ENCODE measurements at places on chromosomes 3 and 15. TPM values are rescaled to one million over a fixed set of nuclear protein-coding genes. Genes with fewer than 3 reads are reported as not detected.
A peak's percentile ranks its signal among the peaks of the same experiment; 100 is the strongest.

The HTR3C gene
- total RNA-seq = not detected

The ZDHHC23 gene
- 14.1 TPM for total RNA-seq

The ATP13A5 gene
- total RNA-seq = not detected

The RBP2 gene
- total RNA-seq = not detected

GRCh38 chr15:97745481-97746071 lies 214.9 kb upstream of the ARRDC4 start:
- peak; percentile 67 for DNase-seq

GRCh38 chr15:60479361-60480110 lies 594 bp upstream of the ICE2 start:
- no peak for DNase-seq

- no peak for DNase-seq
Observed at GRCh38 chr3:11690863-11691766, 47.4 kb upstream of the VGLL4 start.

- DNase-seq = no peak
Observed at GRCh38 chr3:1232276-1232675, 139.5 kb downstream of the CNTN6 start.

DNA sequence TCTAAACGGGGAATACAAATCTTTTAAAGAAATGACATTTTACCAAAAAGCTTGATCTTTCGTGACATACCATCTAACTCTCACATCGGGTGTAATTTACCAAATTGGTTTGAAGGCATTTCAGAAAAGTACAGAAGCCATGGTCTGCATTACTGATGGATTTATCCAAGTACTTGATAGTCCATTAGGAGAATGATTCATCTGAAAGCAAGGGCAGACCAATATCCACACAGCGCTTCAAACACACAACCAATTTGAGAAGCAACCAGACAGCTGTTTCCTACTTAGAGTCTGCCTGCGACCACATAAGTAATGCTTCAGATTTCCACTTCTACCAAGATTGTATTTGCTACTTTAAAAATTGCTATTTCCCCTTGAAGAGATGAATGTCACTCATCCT lies 697.6 kb upstream of the ALCAM start:
- DNase-seq = no peak

GRCh38 chr15:90086868-90087268 lies 15.4 kb downstream of the IDH2 start:
- DNase-seq = no peak

The GOLGA8A gene
- total RNA-seq = 19.8 TPM

The SYNPR gene
- total RNA-seq = 0.54 TPM

The ISLR2 gene
- total RNA-seq = 0.58 TPM

The PSTPIP1 gene
- 0.63 TPM for total RNA-seq

The GOLGA6A gene
- total RNA-seq = 3.3 TPM

DNA sequence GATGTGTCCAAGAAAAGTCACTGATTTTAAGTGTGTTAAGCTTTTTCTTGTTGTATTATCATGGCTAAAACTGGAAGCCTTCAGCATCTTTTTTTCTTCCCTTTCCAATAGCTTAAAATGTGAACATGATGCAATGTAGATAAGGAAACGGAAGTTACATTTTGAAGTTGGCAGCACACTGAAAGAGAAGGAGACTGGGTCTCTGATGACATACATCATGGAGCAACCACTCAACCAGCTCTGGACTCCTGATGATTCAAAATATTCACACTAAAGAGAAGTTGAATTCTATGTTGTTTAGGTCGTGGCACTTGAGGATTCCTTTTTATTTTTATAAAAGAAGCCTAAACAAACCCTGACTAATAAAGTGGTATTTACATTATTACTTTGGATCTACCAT lies 488.3 kb upstream of the ALCAM start:
- DNase-seq = no peak

GRCh38 chr3:64064804-64065203 lies 41.5 kb upstream of the PSMD6 start:
- no peak for DNase-seq

GRCh38 chr3:186097663-186098451 lies 11.0 kb downstream of the ETV5 start:
- DNase-seq = no peak

DNA sequence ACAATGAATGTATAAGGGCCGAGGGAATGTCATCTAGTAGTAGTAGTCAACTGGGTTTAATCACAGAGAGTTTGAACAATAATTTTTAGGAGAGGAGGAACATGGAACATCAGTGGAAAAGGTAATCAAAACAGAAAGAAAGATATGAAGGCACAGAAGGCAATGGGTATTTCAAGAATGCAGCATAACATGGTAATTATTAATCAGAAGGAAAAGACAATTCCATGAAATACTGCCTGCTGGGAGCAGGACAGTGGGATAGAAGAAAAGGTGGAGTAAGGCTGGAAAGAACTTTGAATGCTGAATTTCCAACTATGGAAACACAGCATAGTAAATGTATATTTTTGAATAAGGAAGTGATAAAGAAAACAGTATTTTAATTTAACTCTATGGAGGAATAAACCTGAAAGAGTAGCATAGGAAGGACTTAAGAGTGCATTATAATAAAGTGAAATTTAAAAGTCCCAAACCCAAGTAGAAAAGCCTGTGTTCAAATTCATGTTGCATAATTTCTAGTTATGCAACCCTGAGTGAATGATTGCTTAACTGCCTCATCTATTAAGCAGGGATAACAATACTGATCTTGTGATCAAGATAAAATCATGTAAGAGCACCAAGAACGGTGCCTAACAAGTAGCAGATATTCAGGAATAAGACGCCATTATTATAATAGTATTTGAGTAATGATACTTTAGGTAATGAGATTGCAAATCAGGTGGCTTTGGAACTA lies 357.7 kb downstream of the TBC1D5 start:
- DNase-seq = no peak

GRCh38 chr3:46442576-46443530 lies 21.9 kb downstream of the LTF start:
- DNase-seq = no peak

The IL20RB gene
- total RNA-seq = 2.6 TPM

GRCh38 chr3:183301937-183302580 lies 49.0 kb downstream of the B3GNT5 start:
- no peak for DNase-seq

The PLCL2 gene
- 6.8 TPM for total RNA-seq

The STRIT1 gene
- 0.38 TPM for total RNA-seq

DNA sequence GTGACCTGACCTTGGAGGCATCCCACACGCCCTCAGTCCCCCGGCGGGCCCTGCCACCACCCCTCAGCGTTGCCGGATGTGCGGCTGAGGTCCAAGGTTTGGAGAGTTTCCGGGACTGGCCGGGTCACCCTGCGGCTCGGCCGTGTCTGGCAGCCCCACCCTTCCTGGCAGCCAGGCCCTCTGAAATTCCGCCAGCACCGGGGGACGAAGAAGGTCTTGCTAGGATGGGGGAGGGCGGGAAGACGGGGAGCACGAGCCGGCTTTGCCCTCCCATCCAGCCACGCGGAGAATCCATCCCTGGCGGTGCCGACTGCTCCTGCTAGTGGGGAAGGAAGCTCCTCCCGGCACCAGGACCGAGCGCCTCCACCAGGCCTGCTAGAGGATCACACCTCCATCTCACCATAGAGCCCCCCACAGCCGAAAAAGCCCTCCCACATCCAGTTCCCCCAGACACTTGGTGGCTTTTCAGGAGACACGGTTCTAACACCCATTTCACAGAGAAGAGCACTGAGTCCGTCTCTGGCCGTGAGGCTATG lies 81.5 kb downstream of the CPN2 start:
- DNase-seq = peak; percentile 79

DNA sequence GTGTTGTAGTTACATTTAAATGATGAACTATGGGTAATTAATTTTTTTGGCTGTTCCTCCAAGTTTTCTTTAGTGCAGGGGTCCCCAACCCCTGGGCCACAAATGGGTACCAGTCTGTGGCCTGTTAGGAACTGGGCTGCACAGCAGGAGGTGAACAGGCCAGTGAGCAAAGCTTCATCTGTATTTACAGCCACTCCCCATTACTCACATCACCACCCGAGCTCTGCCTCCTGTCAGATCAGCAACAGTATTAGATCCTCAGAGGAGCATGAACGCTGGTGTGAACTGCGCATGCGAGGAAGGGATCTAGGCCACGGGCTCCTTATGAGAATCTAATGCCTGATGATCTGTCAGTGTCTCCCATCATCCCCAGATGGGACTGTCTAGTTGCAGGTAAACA lies 75.9 kb upstream of the RPL35A start:
- DNase-seq = no peak

The TMEM45A gene
- 12.9 TPM for total RNA-seq

GRCh38 chr15:66894363-66894762 lies 171.0 kb upstream of the SMAD3 start:
- peak; percentile 22 for DNase-seq

DNA sequence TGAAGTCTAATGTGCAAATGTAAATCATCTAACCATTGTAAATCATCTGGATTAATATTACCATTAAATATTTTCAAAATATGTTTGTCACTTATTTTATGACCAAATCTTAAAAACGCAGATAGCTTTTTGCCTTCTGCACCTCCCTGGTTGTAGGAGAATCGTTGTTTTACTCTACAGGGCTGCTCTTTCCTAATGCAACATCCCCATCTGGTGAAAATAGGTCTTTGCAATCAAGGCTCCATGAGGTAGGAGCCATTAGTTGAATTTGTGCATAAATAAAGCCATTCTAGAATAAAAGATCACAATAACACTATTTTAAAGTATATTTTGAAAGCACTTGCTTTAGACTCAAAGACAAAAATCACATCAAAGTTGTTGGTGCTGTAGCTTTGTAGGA lies 535.6 kb upstream of the AGTR1 start:
- no peak for DNase-seq

GRCh38 chr3:6168256-6168655 lies 692.7 kb upstream of the GRM7 start:
- DNase-seq = no peak

The C3orf22 gene
- total RNA-seq = not detected

The CHST2 gene
- 15.1 TPM for total RNA-seq

DNA sequence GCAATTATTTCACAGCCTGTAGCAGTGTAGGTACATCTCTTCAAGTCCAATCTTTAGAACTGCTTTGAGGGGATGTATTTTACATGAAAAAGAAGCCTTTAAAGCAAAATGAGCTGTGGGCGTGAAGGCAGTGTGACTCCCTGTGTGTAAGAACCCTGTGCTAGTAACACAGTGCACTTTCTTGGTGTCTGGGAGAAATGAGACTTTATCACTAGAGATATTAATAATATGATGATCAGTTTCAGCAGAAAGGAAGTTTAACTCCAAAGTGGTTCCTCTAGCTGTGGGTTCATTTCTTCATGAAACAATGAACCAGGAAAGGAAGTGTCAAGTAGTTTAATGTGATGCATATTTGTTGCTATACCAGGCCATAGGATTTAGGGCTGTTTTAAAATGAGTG lies 41.5 kb downstream of the SLCO3A1 start:
- no peak for DNase-seq

- no peak for DNase-seq
Observed at GRCh38 chr15:92365084-92365483, 28.6 kb upstream of the ST8SIA2 start.

DNA sequence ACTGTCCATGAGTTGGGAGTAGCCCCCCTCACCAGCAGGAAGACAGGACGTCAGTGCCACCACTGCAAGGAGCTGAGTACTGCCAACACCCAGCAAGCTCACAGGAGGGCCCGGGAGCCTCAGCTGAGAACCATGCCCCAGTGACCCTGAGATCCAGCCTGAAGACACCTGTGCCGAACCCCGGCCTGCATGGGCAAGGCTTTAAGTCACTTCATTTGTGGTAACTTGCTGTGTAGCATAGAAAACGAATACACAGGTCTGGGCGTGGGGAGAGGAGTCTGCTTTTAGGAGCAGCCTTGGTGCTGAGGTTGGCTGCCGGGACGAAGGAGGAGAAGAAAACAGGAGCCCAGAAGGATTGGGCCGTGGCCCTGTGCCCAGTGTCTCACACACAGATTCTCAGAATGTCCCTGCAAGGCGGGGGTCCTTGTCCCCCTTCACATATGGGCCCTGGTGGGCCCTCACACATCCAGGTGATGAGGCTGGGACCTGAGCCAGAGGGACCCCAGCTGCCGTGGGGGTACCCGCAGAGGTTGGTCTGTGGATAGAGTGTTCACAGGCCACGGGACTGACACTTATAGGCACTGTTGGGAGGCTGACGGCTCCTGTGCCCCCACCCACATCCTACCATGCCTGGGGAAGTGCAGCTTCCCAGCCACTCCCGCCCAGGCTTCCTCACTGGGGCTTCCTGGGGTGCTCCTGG lies 85.3 kb downstream of the PLXNA1 start:
- DNase-seq = no peak

GRCh38 chr3:149089395-149089794 lies 3.1 kb upstream of the HLTF start:
- DNase-seq = no peak

The IGDCC3 gene
- total RNA-seq = 45.7 TPM

- DNase-seq = no peak
Observed at GRCh38 chr3:129749692-129750091, 143.2 kb upstream of the PLXND1 start.

DNA sequence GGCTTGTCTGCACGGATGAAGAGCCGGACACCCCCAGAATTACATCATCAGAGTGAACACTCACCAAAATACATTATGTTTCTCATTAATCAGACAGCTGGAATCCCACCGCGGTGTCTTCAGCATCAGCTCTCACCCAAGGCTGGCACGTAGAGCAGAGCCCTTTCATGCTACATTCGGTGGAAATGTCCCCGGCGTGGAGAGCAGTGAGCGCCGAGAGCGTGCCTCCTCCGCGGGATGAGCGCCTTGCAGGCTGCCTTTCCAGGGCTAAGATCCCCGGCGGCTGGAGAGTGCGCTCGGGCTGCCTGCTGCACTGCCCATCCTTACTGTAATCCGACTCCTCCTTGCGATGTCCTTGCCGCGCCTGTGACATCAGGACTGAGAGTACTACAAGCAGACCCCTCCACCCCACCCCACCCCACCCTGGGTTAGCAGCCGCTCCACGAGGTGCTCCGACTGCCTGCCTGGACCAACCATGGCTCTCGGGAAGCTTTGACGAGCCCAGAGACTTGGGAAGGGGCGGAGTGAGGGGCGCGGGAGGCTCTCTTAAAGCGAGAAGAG lies at the start of gene ZNF385D:
ZNF385D (minus strand) TSS at position 380 of the 561 bp plus-strand sequence; CDS start at position 86, 294 bp downstream.
- DNase-seq = peak; percentile 80

The TEX55 gene
- total RNA-seq = not detected

The ATP13A4 gene
- not detected for total RNA-seq

The HACD2 gene
- 29.8 TPM for total RNA-seq

DNA sequence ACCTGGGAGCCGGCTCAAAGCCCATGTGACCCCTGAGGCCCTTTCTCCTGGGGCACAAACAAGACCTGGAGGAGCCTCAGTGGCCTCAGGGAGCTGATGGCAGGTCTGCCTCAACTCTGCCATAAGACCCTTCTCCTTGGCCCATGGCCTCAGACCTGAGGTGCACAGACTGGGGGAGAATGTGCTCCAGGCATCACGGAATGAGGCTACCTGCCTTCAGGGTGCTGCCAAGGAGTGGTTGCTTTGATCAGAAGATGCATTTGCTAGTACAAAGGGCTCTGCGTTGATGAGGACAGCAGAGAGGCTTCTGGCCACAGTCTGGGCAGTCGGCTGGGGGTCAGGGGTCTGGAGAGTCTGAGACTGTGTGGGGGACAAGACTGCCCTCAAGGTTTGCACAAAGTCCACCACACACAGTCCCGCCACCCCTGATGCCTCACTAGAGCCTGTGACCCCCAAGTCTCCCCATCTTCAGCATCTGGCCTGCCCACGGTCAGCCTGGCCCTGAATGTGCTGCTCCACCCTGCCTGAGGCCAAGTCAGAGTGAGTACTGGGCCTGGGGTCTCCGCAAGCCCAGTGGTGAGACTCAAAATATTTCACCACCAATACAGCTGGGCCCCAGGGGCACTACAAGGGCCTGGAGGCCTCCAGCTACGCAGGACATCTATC lies 26.6 kb downstream of the ALDH1L1 start:
- no peak for DNase-seq

The ISLR gene
- 0.35 TPM for total RNA-seq

The ITGA11 gene
- total RNA-seq = 0.06 TPM
